Amygdala (tissue), 56 donors: ENCODE measurements at places on chromosomes 1 and 21.

- no peak for DNase-seq
These were observed 188.2 kb downstream of the HHAT start for GRCh38 chr1:210516697-210517459.

DNA sequence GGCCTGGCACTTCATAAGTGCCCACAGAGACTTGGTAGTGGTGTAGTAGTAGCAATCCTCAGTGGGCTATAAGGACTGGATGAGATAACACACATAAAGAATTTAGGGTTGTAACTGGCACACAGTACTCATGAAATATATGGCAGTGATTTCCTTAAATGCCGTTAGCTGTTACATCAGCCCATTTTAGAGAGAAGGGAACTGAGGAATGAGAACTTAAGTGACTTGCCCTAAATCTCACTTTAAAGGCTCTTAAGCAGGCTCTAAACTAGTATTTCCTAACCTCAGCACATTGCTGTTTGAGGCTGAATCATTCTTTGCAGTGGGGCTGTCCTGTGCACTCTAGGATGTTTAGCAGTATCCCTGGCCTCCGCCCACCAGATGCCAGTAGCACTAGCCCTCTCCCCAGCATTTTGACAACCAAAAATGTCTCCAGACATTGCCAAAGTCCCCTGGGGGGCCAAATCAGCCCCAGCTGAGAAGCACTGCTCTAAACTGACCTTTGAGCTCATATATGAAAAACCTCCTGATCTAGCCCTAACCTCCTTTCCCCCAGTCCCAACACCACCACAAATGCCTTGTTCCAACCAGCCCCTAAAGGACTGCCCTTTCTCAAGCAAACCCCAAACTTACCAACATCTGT lies 11.6 kb downstream of the CAMK2N1 start:
- DNase-seq = no peak

DNA sequence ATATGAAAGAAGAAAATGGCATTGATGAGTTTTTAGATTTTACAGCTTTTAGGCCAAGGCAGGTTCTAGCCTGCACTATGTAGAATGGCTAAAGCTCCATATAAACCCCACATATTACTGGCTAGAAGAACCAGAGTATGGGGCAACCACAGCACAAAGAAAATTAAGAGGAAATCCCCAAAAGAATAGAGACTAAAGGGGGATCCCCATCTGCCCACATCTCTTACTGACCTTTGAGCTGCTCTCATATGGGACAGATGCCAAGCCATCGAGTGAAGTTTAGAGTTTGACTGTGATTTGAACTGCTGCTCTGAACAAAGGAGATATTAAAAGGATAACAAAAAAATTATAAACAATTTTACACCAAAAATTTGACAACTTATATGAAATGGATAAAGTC lies 102.2 kb upstream of the HAO2 start:
- no peak for DNase-seq

DNA sequence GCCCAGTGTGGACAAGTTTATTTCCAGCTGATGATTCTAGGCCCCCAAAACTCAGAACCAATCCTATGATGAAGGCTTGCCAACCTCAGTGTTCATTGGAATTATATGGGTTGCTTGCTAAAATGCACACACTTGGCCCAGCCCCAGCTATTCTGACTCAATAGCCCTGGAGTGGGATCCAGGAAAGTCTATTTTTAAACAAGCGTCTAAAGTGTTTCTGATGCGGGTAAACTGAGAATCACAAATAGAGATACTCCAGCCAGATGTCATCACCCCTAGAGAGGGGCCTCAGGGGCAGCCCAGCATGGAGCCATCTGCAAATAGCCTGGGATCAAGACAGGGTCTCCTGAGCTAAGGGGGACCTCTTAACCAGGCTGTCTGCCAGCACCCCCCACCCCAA lies 46.0 kb downstream of the PKP1 start:
- no peak for DNase-seq

DNA sequence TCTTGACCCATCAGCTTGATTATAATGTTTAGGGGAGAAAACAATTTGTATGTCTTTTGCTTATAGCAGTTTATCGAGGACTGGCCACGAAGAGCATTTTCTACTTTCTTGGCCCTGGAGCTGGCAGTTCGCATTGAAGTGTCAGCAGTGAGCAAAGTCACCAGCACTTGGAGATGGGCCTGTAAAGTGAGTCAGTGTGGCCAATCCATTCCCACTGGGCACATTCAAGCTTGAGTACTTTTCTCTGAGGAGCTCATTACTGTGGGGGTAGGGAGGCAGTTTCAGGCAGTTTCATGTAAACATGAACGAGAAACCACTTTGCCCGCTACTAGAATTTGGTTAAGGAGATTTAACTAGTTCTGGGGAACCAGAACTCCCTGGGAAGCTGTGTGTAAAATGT lies 164.8 kb downstream of the PRDM2 start:
- DNase-seq = no peak

DNA sequence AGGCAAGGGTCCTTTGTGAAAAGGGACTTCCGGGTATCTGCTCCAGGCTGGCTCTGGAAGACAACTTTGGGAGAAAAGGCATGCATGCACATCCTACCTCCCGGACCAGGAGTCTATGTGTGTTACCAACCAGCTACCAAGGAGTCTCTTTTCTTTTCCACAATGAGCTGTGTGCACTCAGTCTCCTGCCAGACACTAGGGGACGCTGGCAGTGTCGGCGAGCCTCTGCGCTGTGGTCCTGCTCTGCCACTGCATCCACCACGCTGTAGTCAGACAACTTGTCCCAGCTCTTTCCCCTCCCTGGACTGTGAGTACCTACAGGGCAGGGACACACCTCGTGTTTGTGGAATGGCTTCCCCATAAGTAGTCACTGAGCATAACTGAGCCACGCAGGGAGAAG lies 5.1 kb upstream of the SSR2 start:
- no peak for DNase-seq

DNA sequence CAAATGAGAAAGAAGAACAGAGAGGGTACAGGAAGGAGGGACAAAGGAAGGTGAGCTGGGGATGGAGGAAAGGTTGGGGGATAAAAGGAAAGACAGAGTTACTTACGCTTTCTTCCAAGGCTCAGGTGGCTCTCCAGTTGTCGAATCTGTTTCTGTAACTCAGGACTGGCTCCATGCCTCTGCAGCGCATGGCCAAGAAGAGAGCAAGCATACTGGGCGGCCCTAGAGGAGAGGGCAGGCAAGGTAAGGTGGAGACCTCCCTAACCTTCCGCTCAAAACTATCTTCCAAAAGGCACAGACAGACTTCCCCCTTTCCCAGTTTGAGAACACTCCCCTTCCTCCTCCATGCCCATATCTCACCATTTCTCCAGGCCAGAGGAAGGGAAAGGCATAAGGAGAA lies 922 bp downstream of the PEX11B start:
- no peak for DNase-seq

DNA sequence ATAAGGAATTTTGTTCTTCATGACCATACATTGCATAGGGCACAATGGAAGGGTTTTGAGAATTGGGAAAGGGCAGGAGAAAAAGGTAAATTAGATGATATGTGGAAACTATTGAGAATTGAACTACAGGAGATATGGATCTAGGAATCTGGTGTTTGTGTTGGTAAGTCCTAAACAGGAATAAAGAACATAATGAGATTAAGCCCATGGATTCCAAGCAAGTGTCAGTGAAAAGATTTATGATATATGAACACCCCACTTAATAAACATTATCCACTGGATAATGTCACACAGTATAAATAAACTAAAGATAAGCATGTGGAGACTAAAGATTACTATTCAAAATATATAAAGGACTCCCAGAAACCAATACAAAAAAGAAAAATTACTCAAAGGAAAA lies 98.2 kb downstream of the TNFSF18 start:
- no peak for DNase-seq

GRCh38 chr1:209749670-209750323 lies 6.1 kb upstream of the TRAF3IP3 start:
- no peak for DNase-seq

GRCh38 chr1:91879733-91880132 lies 6.2 kb downstream of the TGFBR3 start:
- no peak for DNase-seq

DNA sequence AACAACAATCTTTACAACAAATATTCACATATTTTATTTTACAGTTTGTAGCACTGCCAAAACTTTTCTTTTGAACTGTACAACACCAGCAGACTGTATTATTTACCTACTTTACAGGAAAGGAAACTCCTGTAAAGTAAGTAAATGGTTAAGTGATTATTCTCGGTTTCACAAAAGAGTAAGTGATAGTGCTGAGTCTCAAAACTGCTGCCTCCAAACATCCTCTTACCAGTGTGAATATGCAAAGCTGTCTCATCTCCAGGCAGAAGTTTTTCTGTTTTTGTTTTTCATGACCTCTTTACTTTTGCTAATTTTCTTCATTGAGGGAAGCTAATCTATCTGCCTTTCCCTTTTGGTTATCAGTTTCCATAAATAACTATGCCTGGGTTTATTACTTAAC lies 286.7 kb downstream of the SRGAP2C start:
- no peak for DNase-seq

GRCh38 chr1:167430134-167430848 lies 88.0 kb downstream of the CD247 start:
- no peak for DNase-seq
